Naive thymus-derived CD4-positive, alpha-beta T cell (primary cell): ENCODE measurements at places on chromosomes 3 and 15.
A peak's percentile ranks its signal among the peaks of the same experiment; 100 is the strongest.

GRCh38 chr3:129304146-129304961 lies 25.7 kb downstream of the HMCES start:
- no peaks in the 10 kb centered on the region for H3K27me3 ChIP-seq
- H3K27ac ChIP-seq, result no peak overlapping the region
- no peaks in the 10 kb centered on the region for H3K4me1 ChIP-seq
- peaks cover 50% of the 10 kb centered on the region for H3K36me3 ChIP-seq

- no peaks in the 10 kb centered on the region for H3K27me3 ChIP-seq
- no peaks in the 10 kb centered on the region for H3K36me3 ChIP-seq
- H3K4me3 ChIP-seq, result no peak overlapping the region
These were observed 4.8 kb upstream of the RTP3 start for GRCh38 chr3:46492890-46493547.

DNA sequence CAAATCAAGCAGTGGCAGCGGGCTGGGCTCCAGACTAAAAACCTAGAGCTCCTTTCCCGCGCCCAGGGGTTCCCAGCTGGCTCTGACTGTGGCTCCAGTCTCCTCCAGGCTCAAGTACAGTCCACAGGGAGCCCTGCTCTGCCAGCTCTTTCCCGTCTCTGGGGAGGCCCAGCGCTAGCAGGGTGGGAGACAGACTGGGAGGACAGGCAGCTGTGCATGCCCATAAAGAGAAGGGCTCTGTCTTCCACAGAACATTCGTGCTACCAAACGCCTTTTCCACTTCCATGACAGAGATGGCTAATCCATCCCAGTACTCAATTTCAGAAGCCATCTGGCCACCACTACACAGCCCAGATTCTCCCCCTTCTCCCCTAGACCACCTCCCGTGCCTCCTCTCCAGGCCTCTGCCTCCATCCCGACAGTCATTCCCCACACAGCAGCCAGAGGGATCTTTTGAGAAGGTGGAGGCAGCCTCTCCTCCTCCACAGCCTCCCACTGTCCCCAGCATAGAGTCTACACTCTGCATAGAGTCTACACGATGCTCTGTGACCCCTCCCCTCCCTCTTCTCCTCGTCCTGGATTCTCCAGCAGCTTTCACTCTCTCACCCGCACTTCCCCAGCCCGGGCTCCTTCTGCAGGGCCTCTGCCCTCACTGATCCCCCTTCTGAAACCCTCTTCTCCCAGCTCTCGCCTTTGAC lies 6.8 kb upstream of the DUSP7 start:
- H3K27me3 ChIP-seq, result no peaks in the 10 kb centered on the region
- no peaks in the 10 kb centered on the region for H3K36me3 ChIP-seq
- H3K4me3 ChIP-seq, result no peak overlapping the region

- no peaks in the 10 kb centered on the region for H3K27me3 ChIP-seq
- peak overlapping the region; percentile 89 for H3K27ac ChIP-seq
- no peak for DNase-seq
These were observed 2.1 kb downstream of the PDE8A start for GRCh38 chr15:84983711-84984110.

DNA sequence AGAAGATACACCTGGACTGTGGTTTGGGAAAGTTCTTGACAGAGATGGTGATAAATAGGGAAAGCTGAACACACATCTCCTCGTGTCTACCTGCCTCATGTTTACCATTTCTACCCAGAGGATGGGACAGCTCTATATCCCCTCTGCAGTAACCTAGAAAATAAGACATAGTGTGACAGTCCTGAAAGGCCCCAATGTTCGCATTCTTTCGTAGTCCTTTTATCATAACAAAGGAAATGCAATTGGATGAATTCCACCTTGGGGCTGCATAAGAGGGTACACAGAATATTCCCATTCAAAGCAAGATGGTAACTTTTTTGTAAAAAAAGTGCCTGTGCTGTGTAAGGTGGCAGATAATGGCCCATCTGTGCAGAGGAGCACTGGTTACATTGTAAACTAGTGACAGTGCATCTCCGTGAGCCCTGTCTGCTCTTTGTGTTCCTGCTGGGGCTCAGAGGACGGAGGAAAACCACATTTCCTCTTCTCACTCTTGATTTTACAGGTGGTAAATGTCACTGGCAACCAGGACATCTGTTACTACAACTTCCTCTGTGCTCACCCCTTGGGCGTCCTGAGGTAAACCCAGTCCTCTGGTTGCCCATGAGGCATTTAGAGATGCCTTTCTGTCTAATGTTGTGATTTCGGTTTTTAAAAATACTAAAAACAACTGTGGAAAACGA lies 74.3 kb downstream of the SIDT1 start:
- H3K4me3 ChIP-seq, result no peak overlapping the region
- no peaks in the 10 kb centered on the region for H3K27me3 ChIP-seq

- H3K4me3 ChIP-seq, result no peak overlapping the region
- no peak for DNase-seq
- H3K27me3 ChIP-seq, result no peaks in the 10 kb centered on the region
- H3K4me1 ChIP-seq, result no peaks in the 10 kb centered on the region
These were observed 64.9 kb downstream of the USF3 start for GRCh38 chr3:113631573-113631972.

- H3K36me3 ChIP-seq, result peaks cover 18% of the 10 kb centered on the region
- no peaks in the 10 kb centered on the region for H3K27me3 ChIP-seq
- no peak overlapping the region for H3K27ac ChIP-seq
- H3K4me1 ChIP-seq, result peaks cover 17% of the 10 kb centered on the region
- H3K4me3 ChIP-seq, result no peak overlapping the region
- no peak for DNase-seq
These were observed 4.4 kb downstream of the MTMR14 start for GRCh38 chr3:9653565-9654248.

- H3K4me3 ChIP-seq, result no peak overlapping the region
- H3K36me3 ChIP-seq, result peaks cover 18% of the 10 kb centered on the region
- H3K4me1 ChIP-seq, result peaks cover 7% of the 10 kb centered on the region
- DNase-seq, result no peak
- H3K27ac ChIP-seq, result no peak overlapping the region
- H3K27me3 ChIP-seq, result no peaks in the 10 kb centered on the region
These were observed 16.1 kb downstream of the CPOX start for GRCh38 chr3:98577178-98577895.

- H3K36me3 ChIP-seq, result no peaks in the 10 kb centered on the region
- peaks cover 13% of the 10 kb centered on the region for H3K4me1 ChIP-seq
- no peak overlapping the region for H3K27ac ChIP-seq
- H3K4me3 ChIP-seq, result no peak overlapping the region
These were observed 3.8 kb downstream of the TP53BP1 start for GRCh38 chr15:43489191-43489590.

GRCh38 chr3:110773413-110773954 lies 298.1 kb upstream of the NECTIN3 start:
- no peak overlapping the region for H3K4me3 ChIP-seq
- no peaks in the 10 kb centered on the region for H3K27me3 ChIP-seq
- no peaks in the 10 kb centered on the region for H3K36me3 ChIP-seq
- no peaks in the 10 kb centered on the region for H3K4me1 ChIP-seq
- H3K27ac ChIP-seq, result no peak overlapping the region

- no peak overlapping the region for H3K4me3 ChIP-seq
- no peak for DNase-seq
- no peaks in the 10 kb centered on the region for H3K36me3 ChIP-seq
- no peaks in the 10 kb centered on the region for H3K27me3 ChIP-seq
- no peaks in the 10 kb centered on the region for H3K4me1 ChIP-seq
These were observed 181.8 kb downstream of the OXSM start for GRCh38 chr3:25971736-25972135.

- H3K36me3 ChIP-seq, result no peaks in the 10 kb centered on the region
- H3K4me3 ChIP-seq, result peak overlapping the region; percentile 97
- peak overlapping the region; percentile 91 for H3K27ac ChIP-seq
- H3K27me3 ChIP-seq, result no peaks in the 10 kb centered on the region
These were observed 878 bp upstream of the RAD51 start for GRCh38 chr15:40693904-40694687.

DNA sequence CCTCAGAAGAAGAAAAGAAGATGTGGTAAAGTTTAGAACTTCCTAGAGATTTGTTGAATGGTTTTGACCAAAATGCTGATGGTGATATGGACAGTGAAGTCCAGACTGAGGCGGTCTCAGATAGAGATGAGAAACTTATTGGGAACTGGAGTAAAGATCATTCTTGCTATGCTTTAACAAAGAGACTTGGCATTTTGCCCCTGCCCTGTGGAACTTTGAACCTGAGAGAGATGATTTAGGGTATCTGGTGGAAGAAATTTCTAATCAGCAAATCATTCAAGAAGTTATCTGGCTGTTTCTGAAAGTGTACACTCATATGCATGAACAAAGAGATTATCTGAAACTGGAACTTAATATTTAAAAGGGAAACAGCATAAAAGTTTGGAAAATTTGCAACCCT lies 505.2 kb downstream of the NSUN3 start:
- H3K36me3 ChIP-seq, result no peaks in the 10 kb centered on the region
- H3K27me3 ChIP-seq, result no peaks in the 10 kb centered on the region
- DNase-seq, result no peak
- no peaks in the 10 kb centered on the region for H3K4me1 ChIP-seq

- no peak for DNase-seq
- H3K27me3 ChIP-seq, result no peaks in the 10 kb centered on the region
- H3K36me3 ChIP-seq, result no peaks in the 10 kb centered on the region
- H3K4me1 ChIP-seq, result no peaks in the 10 kb centered on the region
- no peak overlapping the region for H3K27ac ChIP-seq
These were observed 152.2 kb downstream of the C3orf38 start for GRCh38 chr3:88301996-88302393.

DNA sequence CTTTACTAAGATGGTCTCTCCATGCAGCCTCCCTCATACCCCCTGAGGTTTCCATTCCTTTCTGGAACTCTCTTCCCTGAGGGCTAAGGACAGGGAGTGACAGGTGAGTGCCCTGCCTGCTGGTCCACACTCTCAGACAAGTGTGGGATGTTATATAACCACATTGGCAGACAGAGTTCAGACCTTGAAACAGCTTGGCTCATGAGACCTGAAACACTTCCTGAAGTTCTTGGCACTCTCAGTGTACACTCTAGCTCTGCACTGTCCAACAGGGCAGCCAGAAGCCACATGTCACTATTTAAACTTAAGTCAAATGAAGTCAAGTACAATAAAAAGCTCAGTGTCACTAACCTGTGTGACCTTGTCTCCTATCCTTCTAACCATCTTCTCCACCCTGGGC lies 188.5 kb downstream of the ZNF621 start:
- peaks cover 4% of the 10 kb centered on the region for H3K27me3 ChIP-seq
- H3K4me3 ChIP-seq, result no peak overlapping the region
- DNase-seq, result no peak
- no peaks in the 10 kb centered on the region for H3K36me3 ChIP-seq

GRCh38 chr15:25844542-25844941 lies 18.6 kb downstream of the ATP10A start:
- DNase-seq, result no peak
- no peak overlapping the region for H3K4me3 ChIP-seq
- no peaks in the 10 kb centered on the region for H3K36me3 ChIP-seq
- H3K4me1 ChIP-seq, result peaks cover 18% of the 10 kb centered on the region
- no peaks in the 10 kb centered on the region for H3K27me3 ChIP-seq

- H3K27ac ChIP-seq, result no peak overlapping the region
- peaks cover 5% of the 10 kb centered on the region for H3K4me1 ChIP-seq
- peak overlapping the region; percentile 65 for H3K4me3 ChIP-seq
- H3K27me3 ChIP-seq, result no peaks in the 10 kb centered on the region
These were observed 8.2 kb upstream of the OCA2 start for GRCh38 chr15:28107111-28107903.

GRCh38 chr15:24696842-24697241 lies 21.3 kb downstream of the NPAP1 start:
- DNase-seq, result no peak
- H3K27me3 ChIP-seq, result no peaks in the 10 kb centered on the region
- H3K27ac ChIP-seq, result no peak overlapping the region
- H3K4me1 ChIP-seq, result no peaks in the 10 kb centered on the region
- no peaks in the 10 kb centered on the region for H3K36me3 ChIP-seq

DNA sequence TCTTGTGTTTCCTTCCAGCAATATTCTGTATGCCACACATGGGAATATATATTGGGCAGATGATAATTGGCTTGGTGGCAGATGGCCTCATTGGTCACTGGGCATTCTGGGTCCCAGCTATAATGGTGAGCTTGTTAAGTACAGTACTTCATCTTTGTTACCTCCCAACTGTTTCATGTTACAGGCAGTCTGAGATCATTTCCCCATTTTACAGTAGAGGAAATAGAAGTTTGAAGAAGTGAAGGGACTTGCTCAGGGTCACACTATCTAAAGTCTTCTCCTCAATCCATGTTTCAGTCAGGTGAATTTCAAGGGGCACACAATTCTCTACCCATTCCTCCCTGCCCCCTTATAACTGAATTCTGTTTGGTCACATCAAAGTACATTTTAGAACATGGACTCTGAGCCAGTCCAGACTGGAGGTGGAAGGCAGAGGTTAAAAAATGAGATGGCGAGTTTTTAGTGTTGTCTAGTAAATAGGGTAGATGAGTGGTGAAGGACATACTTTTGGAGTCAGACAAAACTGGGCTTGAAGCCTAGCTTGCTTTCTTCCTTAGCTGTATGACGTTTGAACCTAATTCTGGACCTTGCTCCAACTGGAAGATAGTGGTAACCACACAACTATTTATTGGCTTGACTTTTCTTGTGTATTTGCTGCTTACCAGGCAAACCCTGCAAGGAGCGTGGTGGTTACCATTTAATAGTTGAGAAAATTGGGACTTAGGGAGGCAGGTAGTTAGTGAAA lies 2.5 kb downstream of the EEFSEC start:
- H3K36me3 ChIP-seq, result no peaks in the 10 kb centered on the region
- H3K4me1 ChIP-seq, result peaks cover 13% of the 10 kb centered on the region
- no peak overlapping the region for H3K27ac ChIP-seq
- DNase-seq, result no peak

DNA sequence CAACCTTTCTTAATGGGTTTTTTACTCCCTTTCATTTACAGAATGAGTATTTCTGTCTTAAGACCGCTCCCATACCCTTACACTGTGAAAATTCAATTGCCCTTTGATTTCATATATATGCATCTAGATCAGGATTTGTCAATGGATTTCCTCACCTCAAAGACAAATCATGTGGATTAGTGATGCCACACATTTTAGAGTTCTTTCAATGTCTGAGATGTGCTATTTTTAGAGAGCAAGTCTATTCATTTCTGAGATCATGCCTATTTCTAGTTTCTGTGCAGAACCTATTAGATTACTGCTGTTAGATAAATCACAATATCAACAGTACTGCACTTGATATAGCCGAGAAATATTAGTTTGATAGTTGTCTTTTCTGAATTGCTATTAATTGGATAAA lies 137.3 kb downstream of the GABRB3 start:
- no peak overlapping the region for H3K27ac ChIP-seq
- H3K27me3 ChIP-seq, result no peaks in the 10 kb centered on the region
- no peaks in the 10 kb centered on the region for H3K4me1 ChIP-seq
- H3K36me3 ChIP-seq, result no peaks in the 10 kb centered on the region

GRCh38 chr3:126436826-126437717 lies 38.6 kb downstream of the ZXDC start:
- H3K4me3 ChIP-seq, result no peak overlapping the region
- no peaks in the 10 kb centered on the region for H3K4me1 ChIP-seq
- peaks cover 13% of the 10 kb centered on the region for H3K36me3 ChIP-seq
- H3K27me3 ChIP-seq, result no peaks in the 10 kb centered on the region

GRCh38 chr3:182650568-182651128 lies 142.7 kb upstream of the ATP11B start:
- no peak overlapping the region for H3K27ac ChIP-seq
- no peak for DNase-seq
- no peak overlapping the region for H3K4me3 ChIP-seq
- no peaks in the 10 kb centered on the region for H3K36me3 ChIP-seq
- no peaks in the 10 kb centered on the region for H3K27me3 ChIP-seq
- no peaks in the 10 kb centered on the region for H3K4me1 ChIP-seq
